ENCODE measurements at places on chromosomes 13 and 19. TPM values are rescaled to one million over a fixed set of nuclear protein-coding genes. Genes with fewer than 3 reads are reported as not detected.

GRCh38 chr13:85366759-85367417 is 432.3 kb downstream of the SLITRK6 start:
- no peak overlapping the region for H3K4me3 ChIP-seq
- no peak overlapping the region for H3K27ac ChIP-seq
- no peaks in the 10 kb centered on the region for H3K36me3 ChIP-seq
- no peaks in the 10 kb centered on the region for H3K27me3 ChIP-seq
- no peaks in the 10 kb centered on the region for H3K4me1 ChIP-seq
- peak; percentile 52 for DNase-seq

- H3K36me3 ChIP-seq = no peaks in the 10 kb centered on the region
- no peaks in the 10 kb centered on the region for H3K4me1 ChIP-seq
- H3K27me3 ChIP-seq = no peaks in the 10 kb centered on the region
- DNase-seq = no peak
These were observed 26.9 kb upstream of the RNF17 start for GRCh38 chr13:24737042-24737441.

GRCh38 chr19:40705950-40706619 is 10.6 kb downstream of the COQ8B start:
- no peaks in the 10 kb centered on the region for H3K27me3 ChIP-seq
- H3K4me3 ChIP-seq = no peak overlapping the region
- H3K36me3 ChIP-seq = peaks cover 56% of the 10 kb centered on the region
- no peak for DNase-seq
- H3K27ac ChIP-seq = no peak overlapping the region

- no peak overlapping the region for H3K27ac ChIP-seq
- DNase-seq = peak; percentile 16
- H3K27me3 ChIP-seq = peaks cover 3% of the 10 kb centered on the region
- H3K4me3 ChIP-seq = no peak overlapping the region
- H3K4me1 ChIP-seq = no peaks in the 10 kb centered on the region
These were observed 1.3 kb upstream of the CEACAM3 start for GRCh38 chr19:41795031-41795461.

- no peak for DNase-seq
- H3K36me3 ChIP-seq = peaks cover 5% of the 10 kb centered on the region
- no peaks in the 10 kb centered on the region for H3K27me3 ChIP-seq
- no peak overlapping the region for H3K4me3 ChIP-seq
These were observed 5.8 kb upstream of the ILF3 start for GRCh38 chr19:10648360-10648759.

DNA sequence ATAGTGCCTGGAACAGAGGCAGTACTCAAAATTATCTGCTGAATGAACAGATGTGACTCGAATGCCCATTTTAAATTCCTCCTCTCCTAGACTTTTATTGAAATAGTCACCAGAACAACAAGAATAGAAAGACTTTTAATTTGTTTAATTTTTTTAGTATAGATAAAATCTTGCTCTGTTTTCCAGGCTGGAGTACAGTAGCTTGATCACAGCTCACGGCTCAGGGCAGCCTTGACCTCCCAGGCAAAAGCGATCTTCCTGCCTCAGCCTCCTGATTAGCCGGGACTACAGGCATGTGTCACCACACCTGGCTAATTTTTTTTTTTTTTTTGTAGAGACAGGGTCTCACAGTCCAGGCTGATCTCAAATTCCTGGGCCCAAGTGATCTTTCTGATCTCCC is 120.9 kb upstream of the FREM2 start:
- H3K4me3 ChIP-seq = no peak overlapping the region
- no peaks in the 10 kb centered on the region for H3K36me3 ChIP-seq
- DNase-seq = no peak
- no peaks in the 10 kb centered on the region for H3K27me3 ChIP-seq
- no peak overlapping the region for H3K27ac ChIP-seq

DNA sequence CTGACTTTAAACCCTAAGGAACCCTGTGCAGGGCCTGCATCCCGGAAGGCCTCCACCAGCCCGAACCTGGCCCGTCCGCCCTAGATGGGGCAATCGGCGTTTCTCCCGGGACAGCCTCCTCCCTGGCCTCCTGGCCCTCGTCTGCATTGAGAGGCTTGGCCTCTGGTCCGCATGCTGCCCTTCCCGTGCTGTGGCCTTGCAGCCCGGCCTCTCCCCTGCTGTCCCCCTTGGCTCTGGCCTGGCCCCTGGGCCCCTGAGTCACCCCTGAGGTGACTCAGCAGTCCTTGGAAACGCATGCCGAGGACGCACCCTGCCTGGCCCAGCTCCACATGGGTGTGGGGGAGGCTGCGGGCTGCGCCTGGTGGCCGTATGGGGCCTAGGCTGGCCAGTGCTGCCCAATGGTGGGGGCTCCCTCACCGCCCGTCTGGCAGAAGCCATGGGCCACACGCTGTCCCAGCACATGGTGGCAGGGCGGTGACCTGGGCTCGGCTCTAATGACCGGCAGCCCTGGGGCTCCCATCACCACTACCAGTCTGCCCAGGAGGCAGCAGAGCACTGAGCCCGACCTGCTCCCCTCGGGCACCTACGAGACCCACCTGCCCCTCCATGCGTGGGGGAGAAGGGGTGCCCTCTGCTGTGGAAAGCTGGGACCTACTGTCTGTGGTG is 25.7 kb downstream of the SH3GL1 start:
- peak; percentile 87 for DNase-seq
- H3K36me3 ChIP-seq = peaks cover 5% of the 10 kb centered on the region
- H3K4me1 ChIP-seq = peaks cover 51% of the 10 kb centered on the region

GRCh38 chr13:76993021-76993420 is 1.1 kb downstream of the CLN5 start:
- H3K27ac ChIP-seq = no peak overlapping the region
- H3K27me3 ChIP-seq = no peaks in the 10 kb centered on the region
- H3K36me3 ChIP-seq = peaks cover 6% of the 10 kb centered on the region
- peaks cover 4% of the 10 kb centered on the region for H3K4me1 ChIP-seq
- H3K4me3 ChIP-seq = peak overlapping the region; percentile 83
- peak; percentile 28 for DNase-seq

- peak overlapping the region; percentile 96 for H3K27ac ChIP-seq
- peak overlapping the region; percentile 82 for H3K4me3 ChIP-seq
- peaks cover 6% of the 10 kb centered on the region for H3K4me1 ChIP-seq
- H3K36me3 ChIP-seq = peaks cover 5% of the 10 kb centered on the region
- DNase-seq = peak; percentile 26
These were observed 588 bp upstream of the DPY19L3 start for GRCh38 chr19:32404933-32405430.

GRCh38 chr13:43805071-43805468 is 18.3 kb upstream of the ENOX1 start:
- H3K27ac ChIP-seq = peak overlapping the region; percentile 50
- peak; percentile 96 for DNase-seq
- peak overlapping the region; percentile 3 for H3K4me3 ChIP-seq
- no peaks in the 10 kb centered on the region for H3K27me3 ChIP-seq

- H3K36me3 ChIP-seq = no peaks in the 10 kb centered on the region
These were observed 759.2 kb upstream of the SLITRK1 start for GRCh38 chr13:84641491-84641890.

DNA sequence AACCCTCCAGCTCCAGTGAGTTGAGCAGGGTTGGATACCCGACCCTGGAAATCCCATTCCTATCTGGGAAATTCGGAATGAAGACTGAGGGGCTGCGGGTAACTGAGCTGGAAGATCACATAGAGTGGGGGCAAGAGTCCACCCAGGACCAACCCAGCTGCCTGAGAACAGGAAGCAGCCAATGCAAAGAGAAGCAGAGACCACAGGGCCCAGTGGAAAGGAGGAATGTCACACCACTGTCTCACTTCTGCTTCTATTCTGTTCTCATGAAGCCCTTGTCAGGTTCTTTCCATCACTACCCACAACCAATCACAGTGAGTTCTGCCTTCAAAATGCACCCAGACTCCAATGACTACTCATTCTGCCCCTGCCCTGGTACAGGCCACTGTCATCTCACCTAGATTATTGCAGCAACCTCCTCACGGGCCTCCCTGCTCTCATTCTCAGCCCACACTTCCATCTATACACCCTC is 15.3 kb downstream of the DYRK1B start:
- H3K27ac ChIP-seq = no peak overlapping the region
- H3K4me3 ChIP-seq = no peak overlapping the region
- no peaks in the 10 kb centered on the region for H3K27me3 ChIP-seq
- H3K36me3 ChIP-seq = no peaks in the 10 kb centered on the region

GRCh38 chr13:44414716-44415115 is 41.1 kb downstream of the SERP2 start:
- H3K27me3 ChIP-seq = no peaks in the 10 kb centered on the region
- no peak overlapping the region for H3K27ac ChIP-seq
- no peaks in the 10 kb centered on the region for H3K36me3 ChIP-seq
- peaks cover 7% of the 10 kb centered on the region for H3K4me1 ChIP-seq
- H3K4me3 ChIP-seq = no peak overlapping the region
- no peak for DNase-seq

DNA sequence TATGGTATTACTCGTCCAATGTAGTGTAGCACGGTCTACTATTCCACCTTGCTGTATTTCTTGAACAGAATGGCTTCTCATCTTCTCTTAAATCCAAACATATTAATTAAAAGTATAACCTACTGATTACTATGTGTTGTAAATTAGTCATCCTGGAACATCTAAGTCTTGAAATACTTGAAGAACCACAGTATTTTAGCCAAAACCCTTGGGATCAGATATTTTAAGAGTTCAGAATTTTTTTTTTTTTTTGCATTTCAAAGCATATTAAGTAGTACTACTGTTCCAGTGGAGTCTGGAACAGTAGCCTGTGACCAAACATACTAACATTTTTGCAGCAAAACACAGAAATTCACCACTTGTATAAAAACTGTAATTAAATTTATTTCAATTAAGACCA is 30.1 kb downstream of the ZC3H13 start:
- DNase-seq = no peak
- no peaks in the 10 kb centered on the region for H3K4me1 ChIP-seq
- H3K27ac ChIP-seq = no peak overlapping the region
- H3K4me3 ChIP-seq = no peak overlapping the region

DNA sequence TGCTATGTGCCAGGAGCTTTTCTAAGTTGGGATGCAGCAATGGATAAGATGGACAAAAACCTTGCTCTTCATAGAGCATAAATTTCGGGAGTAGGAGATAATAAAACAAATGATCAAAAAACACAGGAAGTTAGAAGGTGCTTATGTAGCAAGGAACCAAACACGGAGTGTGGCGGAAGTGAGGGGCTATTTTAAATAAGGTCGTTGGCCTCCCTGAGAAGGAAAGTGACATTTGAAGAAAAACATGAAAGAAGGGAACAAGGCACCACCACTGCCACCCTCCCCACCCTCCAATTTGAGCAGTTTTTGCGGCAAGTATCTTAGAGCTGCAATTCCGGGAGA is 3.2 kb upstream of the GSX1 start:
- DNase-seq = no peak
- no peak overlapping the region for H3K27ac ChIP-seq

GRCh38 chr13:48018637-48019036 is 17.6 kb upstream of the SUCLA2 start:
- H3K27me3 ChIP-seq = no peaks in the 10 kb centered on the region
- no peak overlapping the region for H3K4me3 ChIP-seq
- H3K36me3 ChIP-seq = no peaks in the 10 kb centered on the region
- no peak for DNase-seq

- H3K36me3 ChIP-seq = no peaks in the 10 kb centered on the region
- no peaks in the 10 kb centered on the region for H3K4me1 ChIP-seq
- H3K27ac ChIP-seq = no peak overlapping the region
- H3K4me3 ChIP-seq = no peak overlapping the region
These were observed 278.7 kb downstream of the PCDH9 start for GRCh38 chr13:66951426-66951825.

- H3K27me3 ChIP-seq = no peaks in the 10 kb centered on the region
- H3K27ac ChIP-seq = peak overlapping the region; percentile 71
- no peak for DNase-seq
- H3K4me3 ChIP-seq = no peak overlapping the region
- peaks cover 70% of the 10 kb centered on the region for H3K36me3 ChIP-seq
These were observed 12.7 kb downstream of the EHD2 start for GRCh38 chr19:47725759-47726401.

DNA sequence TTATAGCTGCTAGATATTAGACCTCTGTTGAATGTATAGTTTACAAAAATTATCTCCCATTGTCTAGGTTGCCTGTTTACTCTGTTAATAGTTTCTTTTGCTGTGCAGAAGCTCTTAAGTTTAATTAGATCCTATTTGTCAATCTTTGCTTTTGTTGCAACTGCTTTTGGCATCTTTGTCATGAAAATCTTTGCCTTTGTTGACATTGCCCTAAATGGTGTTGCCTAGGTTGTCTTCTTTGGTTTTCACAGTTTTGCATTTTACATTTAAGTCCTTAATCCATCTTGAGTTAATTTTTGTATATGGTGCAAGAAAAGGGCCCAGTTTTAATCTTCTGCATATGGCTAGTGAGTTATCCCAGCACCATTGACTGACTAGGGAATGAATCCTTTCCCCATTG is 331.1 kb downstream of the ITGBL1 start:
- no peak for DNase-seq
- no peaks in the 10 kb centered on the region for H3K27me3 ChIP-seq
- H3K27ac ChIP-seq = no peak overlapping the region
- no peaks in the 10 kb centered on the region for H3K36me3 ChIP-seq

- no peaks in the 10 kb centered on the region for H3K4me1 ChIP-seq
- no peak for DNase-seq
- H3K4me3 ChIP-seq = no peak overlapping the region
- H3K27ac ChIP-seq = no peak overlapping the region
- H3K36me3 ChIP-seq = no peaks in the 10 kb centered on the region
These were observed 6.8 kb upstream of the ZNF429 start for GRCh38 chr19:21498651-21499050.

DNA sequence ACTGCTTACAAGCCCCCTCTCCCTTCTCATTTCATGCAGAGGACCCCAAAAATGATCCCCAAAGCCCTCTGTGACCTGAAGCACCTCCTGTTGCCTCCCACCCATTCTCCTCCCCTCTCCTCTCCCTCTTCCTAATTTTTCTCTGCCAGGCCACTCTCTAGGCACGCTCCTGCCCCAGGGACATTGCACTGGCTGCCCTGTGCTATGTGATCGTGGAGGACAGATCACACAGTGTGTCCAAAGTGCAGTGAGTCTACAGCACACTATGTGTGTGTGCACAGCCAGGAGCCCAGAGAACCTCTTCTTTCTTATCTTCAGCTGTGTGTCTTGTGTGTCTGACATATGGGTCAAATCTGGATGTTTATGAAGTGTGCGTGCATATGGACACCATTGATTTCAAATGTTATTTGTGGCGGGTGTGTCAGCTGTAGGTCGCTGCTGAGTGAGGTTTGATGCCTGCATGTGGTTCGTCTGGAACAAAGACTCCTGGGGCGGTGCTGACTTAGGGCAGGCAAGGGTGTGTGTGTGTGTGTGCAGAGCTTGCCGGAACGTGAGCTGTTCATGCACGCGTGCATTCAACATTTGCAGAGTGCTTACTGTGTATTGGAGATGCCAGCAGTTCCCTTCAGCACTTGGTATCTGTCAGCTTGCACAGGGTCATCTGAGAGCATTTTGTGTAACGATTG is 2.1 kb upstream of the KLHL26 start:
- H3K27me3 ChIP-seq = peaks cover 3% of the 10 kb centered on the region
- no peaks in the 10 kb centered on the region for H3K36me3 ChIP-seq
- no peak overlapping the region for H3K27ac ChIP-seq
- no peak overlapping the region for H3K4me3 ChIP-seq
- H3K4me1 ChIP-seq = peaks cover 7% of the 10 kb centered on the region

The GRIN2D gene
- under 0.01 TPM for total RNA-seq

The ZNF415 gene
- 7.8 TPM for total RNA-seq

The CAMSAP3 gene
- total RNA-seq = not detected

The TMEM205 gene
- 136 TPM for total RNA-seq

The OR7D2 gene
- total RNA-seq = not detected

The ATXN8OS gene
- not detected for total RNA-seq

The KCNC3 gene
- total RNA-seq = not detected

The SIGLEC8 gene
- not detected for total RNA-seq

The PLPP2 gene
- 2.3 TPM for total RNA-seq

The BCL2L12 gene
- total RNA-seq = 4.7 TPM

The PRODH2 gene
- total RNA-seq = not detected

The FGF21 gene
- total RNA-seq = not detected

The OLFM2 gene
- 2.7 TPM for total RNA-seq

The GRAMD1A gene
- total RNA-seq = 11.4 TPM

The ZFP82 gene
- total RNA-seq = 5.0 TPM

The CNFN gene
- not detected for total RNA-seq

The ADGRE3 gene
- not detected for total RNA-seq

The KLK15 gene
- not detected for total RNA-seq

The ANGPTL8 gene
- total RNA-seq = not detected

Measured in IMR-90 (cell line).